ENCODE measurements at places on chromosomes 13 and 19.

GRCh38 chr13:111900390-111901131, 166.4 kb upstream of the SOX1 start:
- peak; percentile 14 for DNase-seq

- no peak for DNase-seq
These were observed 173.5 kb upstream of the LSM14A start for GRCh38 chr19:33998739-33999345.

GRCh38 chr13:51096131-51096530, 14.9 kb downstream of the C13orf42 start:
- no peak for DNase-seq

- DNase-seq, result no peak
These were observed 208.5 kb downstream of the FGF9 start for GRCh38 chr13:21879263-21879914.

- no peak for DNase-seq
These were observed 116.4 kb downstream of the FRY start for GRCh38 chr13:32147976-32148375.

GRCh38 chr13:106561551-106562170, 6.3 kb downstream of the ARGLU1 start:
- no peak for DNase-seq

GRCh38 chr19:45499196-45500180, 1.2 kb downstream of the PPM1N start:
- DNase-seq, result peak; percentile 77

DNA sequence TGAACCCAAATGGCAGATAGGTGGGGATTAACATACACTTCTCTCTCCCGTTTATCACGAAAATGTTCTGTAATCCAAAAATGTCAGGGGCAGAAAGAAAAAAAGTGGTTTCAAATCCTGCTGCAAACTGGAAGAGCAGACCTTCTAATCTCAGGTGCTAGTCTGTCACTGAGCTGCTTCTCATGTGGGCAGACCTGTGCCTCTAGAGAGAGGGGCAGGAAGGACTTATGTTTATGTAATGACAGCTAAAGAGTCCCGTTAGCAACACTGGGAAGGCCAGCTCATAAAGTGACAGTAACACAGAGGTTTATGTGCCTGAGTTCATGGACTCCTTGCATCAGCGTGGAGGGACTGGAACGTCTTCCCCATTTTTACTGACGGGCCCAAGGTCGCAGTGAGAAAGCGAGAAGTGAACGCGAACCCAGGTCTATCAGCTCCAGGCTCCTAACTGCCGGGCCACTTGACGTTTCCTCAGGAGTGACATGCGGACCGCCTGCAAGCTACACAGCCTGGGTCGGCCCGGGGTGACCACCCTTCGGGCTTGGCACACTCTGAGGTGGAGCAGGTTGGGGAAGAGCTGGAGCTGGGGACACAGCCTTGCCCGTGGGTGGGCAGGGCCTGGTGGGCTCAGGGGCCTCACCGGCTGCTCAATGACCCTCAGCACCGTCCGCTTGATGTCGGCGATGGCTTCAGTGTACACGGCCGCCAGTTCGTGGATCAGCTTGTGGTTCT, 9.6 kb upstream of the RSPH6A start:
- no peak for DNase-seq

DNA sequence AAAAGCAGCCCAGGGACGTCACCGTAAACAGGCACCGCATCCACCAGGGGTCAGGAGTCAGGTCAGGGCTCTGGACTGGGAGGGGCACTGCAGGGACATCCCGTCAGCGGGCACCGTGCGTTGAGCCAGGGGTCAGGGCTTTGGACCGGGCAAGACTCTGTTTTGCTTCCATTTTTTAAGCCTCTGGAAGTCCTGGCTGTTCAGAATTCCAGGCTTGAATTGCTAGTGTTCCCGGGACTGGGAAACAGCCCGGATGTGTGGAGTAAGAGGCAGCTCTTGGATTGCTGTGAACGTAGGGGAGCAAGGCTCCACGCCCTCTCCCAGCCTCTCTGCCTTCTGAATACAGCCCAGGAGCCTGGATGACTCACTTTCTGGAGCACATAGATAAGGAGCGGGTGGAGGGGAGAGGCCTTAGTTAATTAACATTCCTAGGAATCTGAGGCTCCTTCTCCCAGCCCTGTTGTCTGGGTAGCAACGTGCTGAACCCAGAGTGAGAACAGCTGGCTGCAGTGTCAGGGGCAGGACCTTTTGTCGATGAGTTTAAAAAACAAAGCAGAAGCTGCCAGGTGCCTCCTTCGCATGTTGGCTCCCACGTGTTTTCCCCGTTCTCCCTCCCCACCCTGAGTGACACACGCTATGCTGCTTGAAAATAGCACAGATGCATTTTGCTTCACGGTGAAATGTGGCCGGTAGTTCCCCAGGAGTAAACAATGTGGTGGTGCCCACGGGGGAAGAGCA, 21.9 kb downstream of the ATP11A start:
- no peak for DNase-seq

GRCh38 chr19:45446295-45446694, 21.5 kb upstream of the FOSB start:
- peak; percentile 46 for DNase-seq

DNA sequence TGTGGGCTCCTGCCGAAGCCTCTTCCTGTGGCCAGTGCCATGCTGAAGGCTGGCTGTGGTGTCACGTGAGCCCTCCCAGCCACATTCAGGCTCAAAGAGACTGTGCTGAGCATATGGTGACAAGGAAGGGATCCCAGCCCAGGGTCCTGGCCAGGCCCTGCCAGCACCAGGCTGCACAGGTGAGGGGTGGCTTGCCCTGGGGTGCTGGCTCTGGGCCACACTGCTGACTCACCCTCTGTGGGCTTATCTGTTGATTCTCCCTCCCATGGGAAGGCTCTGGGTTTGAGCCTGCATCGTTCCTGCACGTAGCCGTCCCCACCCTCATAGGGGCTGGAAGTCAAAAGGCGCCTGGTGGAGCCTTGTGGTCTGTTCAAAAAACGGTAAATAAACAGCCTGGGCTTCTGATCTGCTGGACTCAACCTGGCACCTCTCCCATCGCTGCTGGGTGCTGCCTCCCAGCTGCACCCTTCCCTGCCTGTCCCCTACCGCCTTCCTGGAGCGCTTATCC, 31.1 kb downstream of the DNM2 start:
- no peak for DNase-seq

GRCh38 chr13:99526549-99526948, 25.3 kb downstream of the TM9SF2 start:
- DNase-seq, result peak; percentile 25

DNA sequence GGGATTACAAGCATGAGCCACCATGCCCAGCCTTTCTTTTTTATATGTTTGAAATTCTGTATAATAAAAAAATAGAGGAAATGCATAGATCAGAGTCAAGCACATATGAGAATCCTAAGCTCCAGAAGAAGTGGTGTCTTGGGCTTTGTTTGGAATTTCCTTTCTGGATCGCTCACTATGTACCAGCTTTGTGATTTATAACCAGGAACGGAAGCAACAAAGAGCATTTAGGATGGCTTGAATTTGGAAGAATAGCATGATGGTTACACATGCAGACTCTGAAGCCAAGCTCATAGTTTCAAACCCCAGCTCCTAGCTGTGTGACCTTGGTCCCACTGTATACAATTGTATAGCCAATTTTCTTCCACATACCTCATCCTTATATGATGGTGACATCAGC, 28.0 kb upstream of the SLC15A1 start:
- DNase-seq, result no peak

DNA sequence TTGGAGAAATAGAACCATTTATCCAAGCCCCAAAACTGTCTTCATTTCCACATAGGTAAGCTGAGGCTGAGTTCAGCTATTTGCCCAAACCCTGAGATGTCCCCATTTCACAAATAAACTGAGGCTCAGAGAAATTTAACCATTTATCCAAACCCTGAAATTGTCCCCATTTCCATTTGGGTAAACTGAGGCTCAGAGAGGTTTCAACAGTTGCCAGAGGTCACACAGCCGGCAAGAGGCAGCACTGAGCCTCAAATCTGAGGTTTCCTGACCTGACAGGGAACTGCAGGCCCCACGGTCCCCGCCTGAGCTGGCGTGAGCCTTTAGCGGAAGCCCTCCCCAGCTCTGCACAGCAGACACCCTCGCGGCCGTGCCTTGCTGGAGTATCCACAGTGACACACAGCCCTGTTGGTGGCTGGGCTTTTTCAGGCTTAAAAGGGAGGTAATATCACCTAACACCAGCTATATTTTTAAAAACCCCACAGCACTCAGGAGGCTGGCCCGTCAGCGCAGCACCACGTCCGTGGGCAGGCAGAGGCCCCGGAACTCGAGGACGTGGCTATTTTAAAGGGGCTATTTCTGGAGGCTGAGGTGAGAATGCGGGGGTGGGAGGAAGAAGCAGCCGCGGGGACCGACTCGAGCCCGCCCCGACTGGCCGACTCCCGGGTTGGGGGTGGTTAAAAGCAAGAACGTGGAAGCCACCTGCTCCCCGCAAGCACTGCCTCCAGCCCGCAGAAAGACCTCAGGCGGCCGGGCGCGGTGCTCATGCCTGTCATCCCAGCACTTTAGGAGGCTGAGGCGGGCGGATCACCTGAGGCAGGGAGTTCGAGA, 18.5 kb downstream of the PTPRS start:
- DNase-seq, result no peak

- peak; percentile 61 for DNase-seq
These were observed 1248.9 kb downstream of the SLITRK5 start for GRCh38 chr13:88919970-88920628.

- DNase-seq, result no peak
These were observed 1381.0 kb upstream of the MIR17HG start for GRCh38 chr13:89966524-89966923.

DNA sequence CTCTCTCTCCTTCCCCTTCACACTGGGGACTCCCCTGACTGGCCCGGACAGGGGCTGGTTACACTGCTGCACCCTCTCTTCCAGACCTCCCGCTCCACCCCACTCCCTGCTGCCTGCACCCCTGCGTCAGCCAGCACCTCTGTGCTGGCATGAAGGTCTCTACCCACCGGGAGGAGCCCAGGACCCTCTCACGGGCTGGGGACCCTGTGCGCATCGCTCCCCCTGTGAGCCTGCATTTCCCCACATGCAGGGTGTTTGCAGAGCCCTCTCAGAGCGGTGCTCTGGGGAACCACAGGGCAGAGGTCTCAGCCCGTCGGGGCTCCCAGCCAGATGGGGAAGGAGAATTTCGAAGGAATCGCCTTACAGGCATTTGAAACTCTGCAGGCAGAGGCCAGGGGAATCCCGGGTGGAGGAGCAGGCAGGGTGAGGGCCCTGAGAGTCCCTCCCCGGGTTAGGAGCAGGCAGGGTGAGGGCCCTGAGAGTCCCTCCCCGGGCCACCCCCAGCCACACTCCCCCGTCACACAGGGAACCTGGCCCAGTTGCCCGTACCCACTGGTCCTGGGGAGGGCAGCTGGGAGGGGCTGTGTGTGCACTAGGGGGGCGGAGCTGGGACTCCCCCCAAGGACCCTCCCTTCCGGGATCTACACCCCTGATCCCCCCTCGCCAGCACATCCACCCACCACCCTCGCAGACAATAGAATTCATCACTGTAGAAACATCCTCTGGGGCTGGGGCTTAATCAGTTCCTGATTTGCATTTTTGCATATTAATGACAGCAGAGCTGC, 16.3 kb upstream of the TCF3 start:
- DNase-seq, result peak; percentile 33

GRCh38 chr19:4539169-4539692, 605 bp downstream of the LRG1 start:
- no peak for DNase-seq

- DNase-seq, result peak; percentile 57
These were observed 14.7 kb downstream of the ELL start for GRCh38 chr19:18507021-18507726.

- DNase-seq, result no peak
These were observed 176.5 kb upstream of the NBEA start for GRCh38 chr13:34765446-34766180.

DNA sequence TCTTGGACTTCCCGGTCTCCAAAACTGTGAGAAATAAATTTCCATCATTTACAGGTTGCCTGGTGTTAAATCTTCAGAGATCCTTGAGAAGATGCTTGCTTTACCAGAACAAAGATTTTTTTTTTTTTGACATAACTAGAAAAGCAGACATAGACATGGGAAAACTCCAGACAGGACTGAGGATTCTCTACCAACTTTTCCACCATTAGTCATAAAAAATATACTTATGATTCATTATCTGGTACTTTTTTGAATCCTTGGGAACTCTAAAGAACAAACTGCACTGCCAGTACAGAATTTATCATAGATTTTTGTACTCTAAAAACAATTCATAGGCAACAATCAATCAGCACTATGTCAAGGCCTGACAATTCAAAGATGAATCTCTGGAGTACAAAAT, 487.6 kb downstream of the EFNB2 start:
- no peak for DNase-seq
